ENCODE measurements at places on chromosomes 4 and X.

DNA sequence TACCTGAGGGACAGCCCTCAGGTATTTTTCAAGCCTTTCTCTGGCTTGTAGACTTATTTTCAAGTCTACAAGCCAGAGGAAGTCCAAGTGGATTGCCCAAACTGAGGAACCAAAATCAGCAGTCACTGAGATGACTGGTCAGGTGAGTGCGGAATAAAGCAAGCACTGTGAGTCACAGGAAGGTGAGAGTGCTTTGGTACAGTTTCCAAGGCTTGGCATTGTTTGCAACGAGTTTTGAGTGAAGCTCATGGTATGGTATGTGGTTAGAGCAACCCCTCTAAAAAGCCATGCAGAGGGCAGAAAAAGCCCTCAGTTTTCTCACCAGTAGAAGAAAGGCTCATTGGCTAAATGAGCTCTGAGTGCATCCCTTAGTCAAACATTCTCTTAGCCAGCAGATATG, 112.8 kb upstream of the EOLA2 start:
- no peak for DNase-seq

GRCh38 chrX:70013466-70014381, 36.0 kb downstream of the AWAT2 start:
- no peak for DNase-seq

GRCh38 chr4:123545667-123546572, 149.3 kb downstream of the SPRY1 start:
- DNase-seq: no peak

- DNase-seq: no peak
These were observed 29.9 kb downstream of the XG start for GRCh38 chrX:2781698-2782097.

DNA sequence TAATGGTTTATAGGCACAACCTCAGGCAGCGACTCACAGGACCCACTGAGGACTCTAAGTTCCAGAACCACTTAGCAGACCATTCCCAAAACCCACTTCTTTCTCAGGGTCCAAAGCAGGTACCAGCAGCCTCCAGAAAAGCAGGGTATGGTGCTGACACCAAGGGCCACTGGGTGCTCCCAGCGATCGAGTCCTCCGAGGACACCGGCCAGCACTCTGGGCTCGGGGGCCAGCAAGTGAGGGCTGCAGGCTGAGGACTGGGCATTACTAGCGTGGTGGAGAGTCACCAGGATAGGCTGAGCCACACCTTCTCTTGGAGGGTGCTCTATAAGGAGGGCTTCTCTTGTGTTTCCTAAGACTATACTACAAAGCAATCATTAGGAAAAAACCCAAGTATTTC, 19.3 kb downstream of the LETM1 start:
- DNase-seq: no peak

GRCh38 chrX:46673620-46674359, 85.1 kb downstream of the SLC9A7 start:
- no peak for DNase-seq

DNA sequence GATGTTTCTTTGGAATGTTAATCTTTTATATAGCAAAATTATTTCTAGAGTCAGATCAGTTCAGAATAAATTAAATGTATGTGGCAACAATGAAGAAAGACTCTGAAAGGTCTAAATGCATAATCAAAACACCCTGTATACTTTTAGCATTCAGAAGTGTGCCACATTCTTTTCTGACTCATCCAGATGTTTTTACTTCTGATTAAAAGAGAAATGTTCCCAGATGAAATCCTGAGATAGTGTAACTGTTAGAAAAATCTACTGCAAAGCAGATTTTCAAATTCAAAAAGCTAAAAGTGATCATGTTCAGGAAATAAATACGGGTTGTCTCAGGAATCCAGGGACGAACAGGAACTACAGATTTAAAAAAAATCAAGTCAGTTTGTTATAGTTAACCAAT, 241.4 kb downstream of the GRIA3 start:
- no peak for DNase-seq

DNA sequence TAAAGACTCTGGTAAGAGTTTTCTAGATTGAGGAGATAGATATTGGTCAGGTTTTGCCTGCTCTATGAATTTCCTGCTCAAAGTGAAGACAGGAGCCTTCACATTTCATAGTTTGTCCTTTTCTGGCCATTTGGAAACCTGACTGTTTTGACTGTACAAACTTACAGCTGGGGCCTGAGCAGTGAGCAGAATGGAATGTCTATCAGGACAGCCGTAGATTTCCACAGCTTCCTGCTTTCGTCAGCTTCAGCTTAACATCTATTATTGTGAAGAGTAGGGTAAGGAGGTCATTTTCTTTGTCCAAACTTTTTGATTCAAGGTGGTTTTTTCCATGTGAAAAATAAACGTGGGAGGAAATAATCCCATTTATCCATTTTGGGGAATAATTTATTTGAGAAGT, 124.3 kb upstream of the DIPK2B start:
- no peak for DNase-seq

DNA sequence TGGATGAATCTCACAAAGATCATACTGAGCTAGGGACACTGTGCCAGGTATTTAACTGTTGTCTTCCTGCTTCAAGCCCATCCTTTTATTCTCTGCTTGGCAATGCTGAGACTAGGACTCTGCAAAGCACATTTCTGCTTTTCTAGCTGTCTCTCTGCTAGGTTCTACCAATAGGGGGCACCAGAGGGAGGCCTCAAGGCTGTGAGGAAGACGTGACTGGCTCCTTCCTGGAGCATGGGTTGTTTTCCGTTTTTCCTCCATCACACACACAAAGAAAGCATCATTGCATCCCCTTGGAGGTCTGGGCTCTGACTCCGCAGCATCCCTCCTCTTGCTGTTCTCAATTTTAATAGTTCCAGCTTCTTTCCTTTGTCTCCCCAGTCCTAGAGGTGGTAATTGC, 10.9 kb upstream of the DCTD start:
- DNase-seq: no peak

DNA sequence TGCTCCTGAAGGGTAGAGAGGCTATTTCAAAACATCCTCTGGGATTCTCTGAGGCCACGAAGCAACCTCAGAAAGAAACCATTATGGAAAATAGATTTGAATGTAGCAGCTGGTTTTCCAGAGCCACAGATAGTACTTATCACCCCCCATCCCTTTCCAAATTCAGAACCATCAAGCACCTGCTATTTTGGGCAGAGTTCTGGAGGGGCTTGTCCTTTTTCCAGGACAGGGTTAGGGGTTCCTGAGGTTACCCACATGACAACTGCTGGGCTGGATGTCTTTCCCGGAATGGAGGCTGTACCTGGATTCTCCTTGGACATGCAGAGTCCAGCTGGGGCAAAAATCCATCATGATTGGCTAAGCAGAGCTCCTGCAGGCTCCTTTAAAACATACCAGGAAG, 22.0 kb upstream of the ZXDA start:
- DNase-seq: no peak

DNA sequence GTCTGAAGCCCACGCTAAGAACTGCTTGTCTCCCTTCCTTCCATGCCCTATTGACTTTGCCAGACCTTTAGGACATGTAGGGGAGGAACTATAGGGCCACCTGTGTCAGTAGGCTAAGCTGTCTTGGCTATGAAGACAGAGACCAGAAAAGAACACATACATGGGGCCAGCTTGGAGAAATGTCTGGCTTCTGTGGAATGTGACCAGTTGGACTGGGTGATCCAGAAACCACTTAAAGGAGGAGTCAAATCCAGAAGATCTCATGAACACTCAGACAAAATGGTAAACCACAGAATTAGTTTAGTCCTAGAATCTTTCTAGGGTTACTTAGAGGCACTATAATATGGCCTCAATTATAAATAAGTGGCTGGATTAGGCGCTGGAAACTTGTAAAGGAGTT, 42.0 kb downstream of the PHKA2 start:
- no peak for DNase-seq

GRCh38 chr4:174461466-174462106, 60.7 kb downstream of the HPGD start:
- DNase-seq: no peak

DNA sequence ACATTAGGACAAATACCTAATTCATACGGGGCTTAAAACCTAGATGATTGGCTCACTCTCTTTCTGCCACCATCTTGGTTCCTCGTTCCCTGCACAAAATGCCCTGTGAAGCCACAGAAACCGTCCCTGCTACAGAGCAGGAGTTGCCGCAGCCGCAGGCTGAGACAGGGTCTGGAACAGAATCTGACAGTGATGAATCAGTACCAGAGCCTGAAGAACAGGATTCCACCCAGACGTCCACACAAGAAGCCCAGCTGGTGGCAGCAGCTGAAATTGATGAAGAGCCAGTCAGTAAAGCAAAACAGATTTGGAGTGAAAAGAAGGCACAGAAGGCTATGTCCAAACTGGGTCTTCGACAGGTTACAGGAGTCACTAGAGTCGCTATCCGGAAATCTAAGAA, 34.3 kb downstream of the TRIM61 start:
- no peak for DNase-seq

DNA sequence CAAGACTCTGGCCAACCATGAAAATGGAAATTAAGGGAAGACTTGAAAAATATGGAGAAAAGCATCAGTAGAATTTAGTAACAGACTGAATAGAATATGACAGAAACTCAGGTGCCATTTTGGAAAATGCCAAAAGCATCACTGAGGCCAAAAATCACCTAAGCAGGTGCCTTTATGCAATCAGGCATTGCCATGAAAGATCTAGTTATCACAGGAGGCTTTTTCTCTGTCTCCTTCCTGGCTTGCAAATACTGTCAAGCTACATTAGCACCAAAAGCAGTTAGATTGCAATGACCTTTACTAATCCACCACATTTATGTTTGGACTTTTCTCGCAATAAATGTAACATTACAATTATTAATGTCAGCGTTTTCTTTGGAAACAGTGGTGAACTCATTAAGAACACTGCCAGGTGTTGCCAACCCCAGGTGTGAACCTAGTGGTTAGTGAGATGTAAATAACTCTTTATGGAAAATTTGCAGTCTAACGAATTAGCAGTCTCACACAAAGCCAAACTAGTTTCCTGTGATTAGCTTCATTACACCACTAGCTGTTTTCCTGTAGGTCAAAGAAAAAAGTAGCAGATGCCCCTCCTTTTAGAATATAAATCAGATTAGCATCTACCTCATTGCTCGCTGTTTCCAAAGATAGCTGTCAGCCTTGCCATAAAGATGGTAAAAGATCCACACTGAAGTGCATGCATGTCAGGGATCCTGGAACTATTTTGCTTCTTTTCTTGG, 1568.4 kb upstream of the TENM3 start:
- no peak for DNase-seq

DNA sequence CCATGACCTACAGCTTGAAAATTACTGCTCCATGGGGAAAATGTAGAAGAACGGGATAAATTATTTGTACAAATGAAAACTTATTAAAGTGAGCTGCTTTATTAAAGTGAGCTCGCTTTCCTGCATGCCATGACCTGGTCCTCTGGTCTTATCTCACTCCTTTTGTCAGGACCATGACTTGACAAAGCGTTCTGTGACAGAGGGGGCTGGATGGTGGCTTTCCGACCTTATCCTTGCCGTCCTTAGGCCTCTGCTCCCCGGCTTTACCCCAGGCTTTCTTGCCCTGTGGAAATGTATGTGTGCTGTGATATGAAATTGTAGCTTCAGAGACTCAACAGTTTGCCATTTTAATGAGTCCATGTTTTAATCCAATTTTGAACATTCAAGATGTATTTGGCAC, 44.0 kb upstream of the FBXW7 start:
- DNase-seq: no peak

- no peak for DNase-seq
These were observed 703.0 kb downstream of the PCDH18 start for GRCh38 chr4:136829280-136829679.

- no peak for DNase-seq
These were observed 32.2 kb downstream of the TRMT44 start for GRCh38 chr4:8472689-8473197.

GRCh38 chrX:111505783-111506182, 5.7 kb upstream of the SERTM2 start:
- no peak for DNase-seq

GRCh38 chrX:105894721-105895120, 72.4 kb downstream of the NRK start:
- no peak for DNase-seq

DNA sequence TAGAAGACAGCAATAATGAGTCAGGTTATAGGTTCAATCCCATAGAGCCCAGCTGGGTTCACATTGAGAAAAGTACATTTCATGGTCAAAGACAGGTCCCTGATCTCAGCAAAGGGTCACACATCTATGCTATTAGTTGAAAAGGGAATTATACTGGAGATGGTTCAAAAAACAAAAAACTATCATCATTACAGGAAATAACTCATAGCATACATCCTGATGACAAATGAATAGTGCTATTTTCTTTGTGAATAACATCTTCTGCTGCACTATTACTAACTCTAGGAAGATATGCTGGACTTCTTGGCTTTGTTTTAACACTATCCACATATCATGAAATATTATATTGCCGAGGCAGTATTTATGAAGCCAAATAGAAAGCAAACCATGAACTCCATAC, 202.5 kb upstream of the MAB21L2 start:
- DNase-seq: no peak

- DNase-seq: no peak
These were observed 180.7 kb downstream of the CEP135 start for GRCh38 chr4:56129431-56129861.

GRCh38 chr4:76585272-76585671, 150.2 kb downstream of the SHROOM3 start:
- no peak for DNase-seq

DNA sequence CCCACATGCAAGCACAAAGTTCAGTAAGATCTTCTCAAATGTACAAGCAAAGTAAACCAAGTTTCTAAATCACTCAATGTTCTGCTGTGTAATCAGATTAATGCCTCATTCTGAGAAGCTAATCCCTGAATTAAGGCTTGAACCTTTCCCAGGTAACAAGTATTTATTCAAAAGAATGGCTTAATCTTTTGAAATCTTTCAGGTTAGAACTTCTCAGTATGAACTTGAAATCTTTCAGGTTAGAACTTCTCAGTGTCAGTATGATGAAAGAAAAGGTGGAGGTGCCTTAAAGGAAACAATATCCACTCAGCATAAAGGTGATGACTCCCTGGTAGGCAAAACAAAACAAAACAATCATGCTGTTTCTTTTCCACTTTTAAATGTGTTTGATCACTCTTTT, 29.0 kb downstream of the TMPRSS11B start:
- DNase-seq: no peak

- no peak for DNase-seq
These were observed 10.5 kb downstream of the ZCCHC18 start for GRCh38 chrX:104122829-104123228.
